DMS 273 treated with DMSO at 0.1 percent for 48 hours (cell line): ENCODE measurements at places on chromosomes 7 and 10.

DNA sequence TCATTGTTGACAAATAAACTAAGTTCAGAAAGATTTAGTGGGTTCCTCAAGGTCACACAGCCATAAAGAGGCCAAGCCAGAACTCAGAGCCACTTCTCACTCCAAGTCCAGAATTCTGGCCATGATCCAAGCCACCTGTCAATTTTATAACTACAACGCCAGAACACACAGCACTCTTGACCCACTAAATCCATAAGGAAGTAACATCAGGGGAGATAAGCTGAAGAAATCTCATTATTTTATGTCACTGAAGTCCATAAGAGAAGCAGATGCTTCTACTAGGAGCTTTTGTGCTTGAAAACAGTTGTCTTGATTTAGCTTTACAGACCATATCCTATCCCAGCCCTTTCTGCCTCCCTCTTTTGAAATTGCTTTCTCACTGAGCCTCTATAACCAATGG lies 15.9 kb downstream of the ADAM12 start:
- no peak for DNase-seq

GRCh38 chr10:62422068-62422590 lies 48.0 kb downstream of the ZNF365 start:
- DNase-seq, result no peak

DNA sequence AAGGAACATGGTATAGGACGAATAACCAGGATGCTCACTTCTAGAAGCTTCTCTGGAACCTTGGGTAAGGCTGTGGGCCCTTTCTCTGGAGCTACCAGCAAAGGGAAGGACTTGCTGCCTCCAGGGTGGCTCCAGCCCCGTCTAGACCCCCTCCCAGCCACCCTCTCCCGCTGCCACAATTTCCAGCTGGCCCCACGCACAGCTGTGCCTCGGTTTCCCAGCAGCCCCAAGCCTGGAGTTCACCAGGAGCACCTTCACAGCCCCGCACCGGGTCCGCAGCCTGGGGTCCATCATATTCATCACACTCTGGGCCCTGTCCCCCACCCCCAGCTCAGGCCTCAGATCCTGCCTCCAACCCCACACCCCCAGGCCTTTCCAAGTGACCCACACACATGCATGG lies 35.6 kb upstream of the GTF2IRD1 start:
- no peak for DNase-seq

DNA sequence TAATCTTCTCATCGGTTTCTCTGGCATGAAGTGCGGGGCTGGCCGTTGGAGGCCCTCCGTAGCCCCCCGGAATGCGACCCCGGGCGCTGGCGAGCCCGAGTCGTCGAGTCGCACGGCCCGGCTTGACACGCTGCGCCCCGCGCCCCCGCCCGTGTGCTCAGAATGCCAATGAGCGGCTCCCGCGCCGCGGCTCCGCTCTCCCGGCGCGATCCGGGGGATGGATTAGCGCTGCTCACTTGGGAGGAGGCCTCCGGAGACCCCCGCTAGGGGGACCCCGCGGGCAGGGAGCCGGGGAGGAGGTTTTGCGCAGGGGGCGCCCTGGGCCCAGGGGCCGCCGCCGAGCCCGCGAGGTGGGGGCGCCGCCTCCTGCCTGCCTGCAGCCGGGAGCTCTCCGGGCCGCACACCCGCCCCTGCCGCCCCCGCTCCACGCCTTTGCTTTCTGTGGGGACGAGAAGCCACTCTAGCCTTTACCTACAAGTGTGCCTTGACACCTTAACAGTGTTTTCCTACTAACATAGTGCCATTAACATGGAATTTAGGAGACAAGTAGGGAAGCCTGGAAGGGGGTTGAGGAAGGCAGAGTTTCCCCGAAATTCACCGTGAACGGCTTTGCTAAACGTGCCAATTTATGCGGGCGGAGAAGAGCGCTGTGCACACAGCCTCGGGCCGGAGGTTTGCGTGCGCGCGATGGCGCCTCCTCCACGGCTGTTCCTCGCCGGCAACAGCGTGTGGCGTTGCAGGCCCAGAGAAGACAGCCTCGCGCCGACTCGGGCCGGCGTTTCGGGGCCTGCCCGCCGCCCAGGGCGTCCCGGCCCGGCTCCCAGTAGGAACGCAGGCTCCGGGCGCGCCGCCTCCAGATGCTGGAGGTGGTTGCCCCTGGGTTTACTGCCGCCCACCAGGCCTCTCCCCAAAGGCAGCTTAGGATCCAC lies 7.1 kb downstream of the SHH start:
- DNase-seq, result peak; percentile 52

- no peak for DNase-seq
These were observed 765 bp downstream of the CCAR1 start for GRCh38 chr10:68721673-68722335.

DNA sequence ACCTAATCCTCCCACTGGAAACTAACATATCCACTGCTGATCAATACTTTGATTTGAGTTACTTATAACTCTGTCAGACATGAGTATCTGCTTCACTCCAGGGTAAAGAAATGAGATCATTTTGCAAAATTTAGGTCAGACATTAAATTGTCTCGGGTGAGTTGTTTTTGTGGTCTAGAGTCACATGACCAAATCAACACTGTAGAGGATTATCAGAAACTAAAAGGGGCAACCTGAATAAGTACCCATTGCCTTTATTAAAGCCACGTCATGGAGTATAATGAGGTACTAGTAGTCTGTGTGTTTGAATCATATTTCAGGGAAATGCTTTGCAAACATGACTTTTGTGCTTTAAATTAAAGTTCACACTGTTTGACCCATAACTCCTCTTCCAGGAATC lies 107.7 kb upstream of the ADO start:
- DNase-seq, result no peak

- DNase-seq, result no peak
These were observed 1.2 kb downstream of the TBXAS1 start for GRCh38 chr7:139830292-139830691.

DNA sequence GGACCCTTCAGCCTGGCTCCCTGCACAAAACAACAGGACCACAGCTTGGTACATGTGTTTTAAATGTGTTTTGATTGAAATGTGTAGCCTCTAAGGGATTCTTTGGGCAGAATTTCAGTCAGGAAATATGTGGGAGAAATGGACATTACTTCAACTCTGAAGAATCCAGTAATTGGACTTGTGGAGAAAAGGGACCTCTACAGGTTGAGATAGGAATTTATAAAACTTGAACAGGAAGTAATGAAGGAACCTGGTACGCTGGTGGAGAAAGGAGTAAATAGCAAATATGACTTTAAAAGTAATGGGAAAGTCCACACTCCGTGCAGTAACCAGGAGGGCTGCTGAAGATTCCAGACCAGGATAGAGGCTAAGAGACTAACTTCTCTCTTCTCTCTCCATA lies 220.5 kb downstream of the LHFPL3 start:
- DNase-seq, result peak; percentile 28

GRCh38 chr10:23013581-23014335 lies 81.6 kb upstream of the MSRB2 start:
- DNase-seq, result no peak

GRCh38 chr10:87578842-87579401 lies 74.2 kb downstream of the MINPP1 start:
- no peak for DNase-seq

DNA sequence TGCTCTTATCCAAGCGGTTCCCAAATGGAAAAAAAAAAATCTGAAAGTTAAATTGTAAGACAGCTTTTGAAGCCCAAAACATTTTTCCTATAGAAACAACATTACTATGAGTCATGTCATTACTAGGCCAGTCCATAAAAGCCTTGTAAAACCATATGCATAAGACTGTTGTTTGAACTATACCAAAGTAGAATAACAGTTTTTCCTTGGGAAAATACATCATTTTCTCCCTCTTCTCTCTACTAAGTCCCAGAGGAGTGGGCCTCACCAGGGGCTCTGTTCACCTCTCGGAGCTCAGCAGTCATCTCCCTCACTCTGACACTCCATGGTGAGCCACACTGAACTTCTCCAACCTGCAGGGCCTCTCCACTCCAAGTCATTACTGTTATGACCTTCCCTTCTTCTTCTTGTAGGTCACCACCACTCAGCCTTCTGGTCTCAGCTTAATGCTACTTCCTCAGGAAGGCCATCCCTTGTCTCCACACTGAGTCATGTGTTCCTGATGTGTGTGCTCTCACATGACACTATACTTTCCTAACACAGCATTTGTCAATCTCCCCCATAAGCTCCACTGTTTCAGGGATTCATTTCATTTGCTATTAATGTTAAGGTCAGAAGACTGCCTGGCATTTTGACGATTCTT lies 32.5 kb downstream of the ZNF438 start:
- DNase-seq, result no peak

- DNase-seq, result no peak
These were observed 15.7 kb downstream of the TMEM72 start for GRCh38 chr10:44926751-44927351.

DNA sequence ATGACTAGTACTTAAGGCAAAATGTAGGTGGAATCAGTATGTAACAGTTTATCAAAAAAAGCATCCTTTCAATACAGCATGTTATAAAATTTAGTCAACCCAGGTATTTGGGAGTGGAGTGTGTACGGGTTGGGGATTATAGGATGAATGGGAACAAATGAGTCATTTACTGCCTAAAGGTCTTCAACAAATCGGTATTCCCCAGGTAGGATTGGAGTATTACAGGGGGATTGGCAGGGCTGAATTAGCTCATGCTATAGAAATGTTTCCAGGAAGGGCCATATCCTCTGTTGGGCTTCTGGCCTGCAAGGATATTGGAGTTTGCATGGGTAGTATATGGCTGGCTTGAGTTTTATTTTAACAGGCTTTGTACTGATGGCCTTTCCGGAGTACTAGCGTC lies 723.7 kb downstream of the SORCS1 start:
- DNase-seq, result no peak

DNA sequence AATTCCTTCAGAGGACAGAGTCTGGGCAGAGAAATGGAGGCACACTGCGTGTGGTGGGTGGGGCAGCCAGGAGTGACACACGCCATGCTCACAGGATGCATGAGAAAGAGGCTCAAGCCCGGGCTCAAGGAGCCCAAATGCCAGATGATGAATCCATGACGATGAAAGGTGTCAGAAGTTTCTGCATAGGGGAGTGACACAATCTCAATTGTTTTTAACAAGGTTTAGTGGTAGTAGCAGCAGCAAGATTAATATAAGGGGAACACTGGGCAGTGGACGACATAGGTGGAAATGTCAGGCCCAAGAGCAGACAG lies 126.1 kb downstream of the TNS3 start:
- DNase-seq, result no peak

DNA sequence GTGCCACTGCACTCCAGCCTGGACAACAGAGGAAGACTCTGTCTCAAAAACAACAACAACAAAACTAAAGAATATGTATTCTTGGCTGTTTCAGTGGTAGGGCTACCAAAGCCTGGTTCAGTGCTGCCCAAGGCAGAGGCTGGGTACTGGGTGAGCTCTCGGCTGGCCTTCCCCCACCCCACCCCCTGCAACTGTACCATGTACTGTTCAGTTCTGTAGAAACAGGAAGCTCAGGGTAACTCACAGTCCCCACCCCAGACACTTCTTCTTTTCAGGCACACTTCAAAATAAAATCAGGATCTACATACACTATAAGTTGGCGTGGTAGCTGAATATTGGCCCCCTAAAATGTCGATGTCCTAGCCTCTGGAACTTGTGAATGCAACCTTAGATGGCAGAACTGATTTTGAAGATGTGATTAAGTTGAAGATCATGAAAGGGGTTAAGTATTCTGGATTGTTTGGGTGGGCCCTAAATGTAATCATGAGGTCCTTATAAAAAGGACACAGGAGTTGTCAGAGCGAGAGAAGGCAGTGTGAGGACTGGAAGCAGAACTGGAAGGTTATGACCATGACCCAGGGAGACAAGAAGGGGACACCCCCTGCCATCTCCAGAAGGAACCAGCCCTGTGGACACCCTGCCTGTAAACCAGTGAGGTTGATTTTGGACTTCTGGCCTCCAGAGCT lies 31.2 kb downstream of the TBXAS1 start:
- no peak for DNase-seq

DNA sequence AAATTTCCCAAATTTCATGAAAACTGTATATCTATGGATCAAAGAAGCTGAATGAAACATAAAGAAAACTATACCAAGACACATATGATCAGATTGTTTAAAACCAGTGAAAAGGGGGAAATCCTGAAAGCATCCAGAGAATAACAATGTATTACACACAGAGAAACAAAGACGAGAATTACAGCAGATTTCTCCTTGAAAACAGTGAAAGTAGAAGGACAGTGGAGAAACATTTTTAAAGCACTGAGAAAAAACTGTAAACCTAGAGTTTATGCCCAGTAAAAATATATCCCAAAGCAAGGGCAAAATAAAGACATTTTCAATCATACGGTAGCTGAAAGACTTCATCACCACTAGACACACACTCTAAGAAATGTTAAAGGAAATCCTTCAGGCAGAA lies 121.0 kb downstream of the DPY19L1 start:
- no peak for DNase-seq

- DNase-seq, result no peak
These were observed at the start of gene ZNF22 for GRCh38 chr10:45000752-45001380. Gene ZNF22, plus strand, starts transcription at chr10:45000923. Its CDS starts 2,446 bp downstream, at chr10:45003369.

GRCh38 chr10:71888248-71888622 lies 37.2 kb upstream of the PSAP start:
- DNase-seq, result no peak

DNA sequence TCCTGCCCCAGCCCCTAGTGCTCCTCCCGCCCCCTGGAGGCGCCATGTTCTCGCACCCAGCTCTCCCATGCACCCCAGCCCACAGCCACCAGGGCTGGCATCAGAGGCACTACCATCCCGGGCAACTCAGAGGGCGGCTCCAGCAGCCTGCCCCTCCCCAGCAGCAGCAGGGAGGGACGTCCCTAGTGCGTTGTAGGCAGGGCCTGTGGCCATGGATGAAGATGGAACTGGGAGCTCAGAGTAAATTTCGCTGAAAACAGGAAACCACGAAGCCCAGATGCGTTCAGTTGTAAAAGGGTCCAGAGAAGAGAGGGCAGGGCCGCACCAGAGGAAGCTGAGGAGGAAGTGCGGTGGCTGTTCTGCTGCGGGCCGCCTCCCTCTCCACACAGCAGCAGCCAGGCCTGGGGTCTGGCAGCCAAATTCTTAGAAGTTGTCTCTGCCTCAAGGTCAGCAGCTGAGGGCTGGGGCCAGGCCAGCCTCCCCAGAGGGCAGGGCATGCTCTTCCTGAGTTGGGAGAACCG lies 24.6 kb downstream of the VSIR start:
- DNase-seq, result no peak

GRCh38 chr10:72329290-72330068 lies 25.2 kb downstream of the DNAJB12 start:
- no peak for DNase-seq

- no peak for DNase-seq
These were observed 326.9 kb downstream of the PTPRN2 start for GRCh38 chr7:158260567-158261361.

DNA sequence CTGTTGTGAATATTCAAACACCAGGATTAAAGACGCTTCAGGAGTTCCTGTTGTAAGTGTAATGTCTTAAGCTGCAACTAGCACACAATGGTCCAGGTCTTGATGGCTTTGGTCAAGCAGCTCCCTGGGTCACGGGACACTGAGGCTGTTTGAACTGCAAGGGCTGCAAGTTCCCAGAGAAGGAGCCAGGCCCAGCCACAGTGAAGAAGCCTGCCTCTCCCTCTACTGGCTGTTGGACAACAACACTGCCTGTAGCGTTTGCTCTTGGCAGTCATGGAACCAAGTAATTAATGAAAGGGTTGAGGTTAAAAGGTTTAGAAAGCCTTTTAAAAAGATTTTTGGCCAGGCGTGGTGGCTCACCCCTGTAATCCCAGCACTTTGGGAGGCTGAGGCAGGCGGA lies 31.9 kb upstream of the GUSB start:
- DNase-seq, result no peak
